ENCODE measurements at places on chromosomes 5 and 9.

GRCh38 chr5:1315709-1316587 lies 21.1 kb upstream of the TERT start:
- no peak for DNase-seq

DNA sequence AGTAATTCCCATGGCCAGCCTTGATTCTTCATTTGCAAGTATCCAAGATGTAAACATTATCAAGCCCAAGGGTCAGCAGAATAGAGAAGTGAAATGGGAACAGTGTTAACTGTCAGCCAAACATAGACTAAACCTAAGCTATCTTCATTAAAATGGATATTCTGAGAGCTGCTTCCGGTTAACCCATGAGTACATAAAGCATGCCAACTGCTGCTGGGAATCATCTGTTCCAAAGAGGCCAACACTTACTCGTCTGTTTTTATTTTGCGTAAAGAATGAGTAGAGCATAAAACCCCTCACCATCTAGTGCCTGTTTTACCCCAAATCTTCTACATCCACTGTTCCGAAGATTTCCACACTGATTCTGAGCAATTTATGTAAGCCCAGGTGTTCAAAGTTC lies 257.6 kb downstream of the GLIS3 start:
- no peak for DNase-seq

DNA sequence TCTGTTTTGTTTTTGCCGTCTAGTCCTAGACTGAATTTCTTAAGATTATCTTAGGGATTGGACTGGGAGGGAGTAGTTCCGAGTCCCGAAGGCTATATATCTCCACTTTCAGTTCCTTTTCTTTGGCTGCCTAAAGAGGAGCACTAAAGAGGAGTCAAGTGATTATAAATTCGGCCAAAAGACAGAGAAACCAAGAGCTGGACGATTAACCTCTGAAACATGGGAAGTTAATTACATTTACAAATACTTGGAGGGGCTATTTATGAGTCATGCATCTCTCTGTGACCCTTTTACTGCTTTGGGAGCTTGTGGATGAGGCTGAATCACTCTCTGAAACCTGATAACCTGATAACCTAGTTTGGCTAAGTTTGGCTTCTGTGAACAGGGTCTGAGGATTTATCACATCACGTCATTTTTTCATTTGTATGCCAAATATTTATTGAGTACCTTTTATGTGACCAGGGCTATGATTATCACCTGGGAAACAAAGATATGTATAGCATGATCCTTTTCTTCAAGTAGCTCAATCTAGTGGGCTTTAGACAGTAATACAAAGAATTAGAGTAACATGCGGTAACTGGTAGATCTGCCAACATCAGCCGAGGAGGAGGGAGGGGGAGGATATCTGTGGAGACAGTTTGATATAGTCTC lies 180.9 kb downstream of the CD180 start:
- peak; percentile 80 for DNase-seq

GRCh38 chr5:175606409-175606808 lies 51.5 kb upstream of the HRH2 start:
- no peak for DNase-seq

DNA sequence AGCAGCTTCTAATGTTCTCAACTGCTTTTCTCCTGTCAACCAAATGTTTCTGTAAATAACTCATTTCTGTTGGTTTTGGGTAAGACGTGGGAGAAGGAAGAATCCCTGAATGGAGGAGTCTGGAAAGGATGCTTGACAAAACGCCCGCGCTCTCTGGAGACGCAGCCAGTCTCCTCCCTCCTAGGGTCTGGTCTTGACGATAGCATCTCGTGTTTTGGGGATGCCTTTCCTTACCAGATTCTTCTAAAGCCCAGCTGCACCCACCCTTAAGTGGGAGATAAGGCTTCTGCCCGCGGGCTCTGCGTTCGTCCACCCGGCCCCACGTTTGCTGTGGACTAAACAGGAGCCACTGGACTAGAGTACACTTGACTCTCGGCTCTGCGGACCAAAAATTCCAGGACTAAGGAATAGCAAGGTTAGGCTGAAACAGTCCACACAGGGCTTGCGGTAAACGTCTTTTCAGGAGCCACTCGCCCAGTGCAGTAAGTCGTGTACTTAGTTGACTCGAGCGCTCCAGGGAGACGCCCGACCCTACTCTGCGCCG lies 491 bp upstream of the CTSL start:
- peak; percentile 77 for DNase-seq

- DNase-seq: no peak
Observed at GRCh38 chr5:179344431-179345182, 654 bp downstream of the ADAMTS2 start.

DNA sequence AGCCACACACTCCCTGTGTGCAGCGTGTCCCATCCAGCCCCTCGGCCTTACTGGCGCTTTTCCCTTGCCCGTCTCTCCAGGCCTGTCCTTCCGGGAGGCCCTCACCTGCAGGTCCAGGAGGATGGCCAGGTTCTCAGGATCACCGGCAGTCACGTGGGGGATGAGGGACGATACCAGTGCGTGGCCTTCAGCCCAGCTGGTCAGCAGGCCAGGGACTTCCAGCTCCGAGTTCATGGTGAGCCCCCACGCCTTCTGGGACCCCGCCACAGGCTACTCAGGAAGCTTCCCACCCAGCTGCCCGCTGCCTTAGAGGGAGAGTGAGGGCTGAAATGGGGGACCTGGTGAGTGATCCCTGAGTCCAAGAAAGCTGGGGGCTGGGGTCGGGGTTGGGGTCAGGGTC lies 85.8 kb downstream of the HMCN2 start:
- no peak for DNase-seq

GRCh38 chr5:132820162-132820754 lies 7.2 kb downstream of the SOWAHA start:
- peak; percentile 93 for DNase-seq

DNA sequence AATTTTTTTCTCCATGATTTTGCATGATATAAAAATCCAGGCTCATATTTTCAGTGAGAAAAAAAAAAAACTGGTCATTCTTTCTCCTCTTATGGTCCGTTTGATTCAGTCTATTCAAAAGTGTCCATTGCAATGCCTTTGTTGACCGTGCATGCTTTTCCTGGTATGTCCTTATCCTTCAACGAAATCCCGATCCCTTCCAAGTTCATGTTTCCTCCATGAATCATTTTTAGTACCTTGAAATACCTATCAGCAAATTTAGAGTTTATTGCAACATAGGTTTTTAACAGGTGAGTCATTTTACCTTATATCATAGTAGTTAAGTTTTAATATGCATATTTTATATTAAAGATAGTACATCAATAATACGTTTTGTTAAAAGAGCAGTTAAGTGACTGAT lies 773.8 kb upstream of the CHD1 start:
- DNase-seq: no peak

- no peak for DNase-seq
Observed at GRCh38 chr5:18491349-18491748, 857.1 kb downstream of the TAF11L14 start.

DNA sequence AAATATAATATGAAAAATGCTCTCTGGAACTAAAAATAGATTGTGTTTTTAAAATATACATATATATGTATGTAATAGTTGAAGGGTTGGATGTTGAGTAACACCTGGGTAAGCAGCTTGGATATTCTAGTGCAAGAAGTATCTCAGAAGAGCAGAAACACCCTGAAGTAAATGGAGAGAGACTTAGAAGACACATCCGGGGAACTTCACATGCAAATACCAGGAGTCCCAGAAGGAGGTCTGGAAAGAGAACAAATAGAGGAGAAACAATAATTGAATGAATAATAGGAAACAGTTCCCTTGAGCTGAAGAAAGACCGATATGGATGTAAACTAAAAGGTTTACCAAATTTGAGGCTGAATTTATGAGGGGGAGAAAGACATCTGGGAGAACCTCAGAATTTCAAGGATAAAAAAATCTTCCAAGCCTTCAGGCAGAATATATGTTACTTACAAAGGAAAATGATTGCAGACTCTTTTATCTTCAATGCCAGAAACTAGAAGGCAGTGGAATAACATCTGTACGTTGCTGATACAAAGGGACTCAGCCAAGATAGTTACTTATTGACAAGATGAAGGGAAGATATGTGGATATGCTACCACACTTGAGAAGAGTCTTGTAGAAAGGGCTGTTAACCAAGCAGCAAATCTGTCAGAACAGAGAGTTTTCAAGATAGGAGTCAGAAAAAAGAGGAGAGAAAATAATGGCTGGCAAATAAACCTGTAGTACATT lies 42.7 kb downstream of the HSDL2 start:
- DNase-seq: no peak

GRCh38 chr5:83551821-83552220 lies 80.3 kb downstream of the VCAN start:
- peak; percentile 77 for DNase-seq

GRCh38 chr5:88555674-88556073 lies 287.0 kb upstream of the TMEM161B start:
- no peak for DNase-seq

DNA sequence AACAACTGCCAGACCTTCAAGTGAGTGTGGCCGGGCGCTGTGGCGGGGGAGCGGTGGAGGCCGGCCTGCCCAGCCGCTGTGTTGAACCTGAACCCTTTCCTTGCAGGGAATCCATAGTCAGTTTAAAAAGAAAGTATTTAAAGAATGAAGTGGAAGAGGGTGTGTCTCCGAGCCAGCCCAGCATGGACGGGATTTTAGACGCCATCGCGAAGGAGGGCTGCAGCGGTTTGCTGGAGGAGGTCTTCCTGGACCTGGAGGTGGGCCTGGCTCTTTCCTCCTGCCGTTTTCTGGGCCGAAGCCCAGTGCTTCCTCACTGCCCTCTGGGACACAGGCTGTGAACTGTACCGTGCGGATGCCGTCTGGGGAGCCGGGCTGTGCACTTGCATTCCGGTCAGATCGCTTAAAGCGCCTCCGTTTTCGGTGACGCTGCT lies 19.1 kb downstream of the EXOC3 start:
- no peak for DNase-seq

DNA sequence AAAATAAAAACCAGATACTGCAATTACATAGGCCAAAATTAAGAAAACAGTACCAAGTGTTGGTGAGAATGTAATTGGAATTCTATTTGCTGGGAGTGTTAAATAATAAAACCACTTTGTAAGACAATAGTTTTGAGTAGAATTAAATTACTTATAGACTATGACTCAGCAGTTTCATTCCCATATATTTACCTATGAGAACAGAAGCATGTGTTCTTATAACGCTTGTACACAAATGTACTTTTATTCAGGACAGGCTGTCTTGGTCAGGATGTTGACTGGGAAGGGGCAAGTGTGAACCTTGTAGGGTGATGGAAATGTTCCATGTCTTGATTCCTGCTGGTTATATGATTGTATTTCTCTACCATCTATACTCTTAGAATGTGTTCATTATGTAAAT lies 56.3 kb downstream of the ERBIN start:
- DNase-seq: no peak

DNA sequence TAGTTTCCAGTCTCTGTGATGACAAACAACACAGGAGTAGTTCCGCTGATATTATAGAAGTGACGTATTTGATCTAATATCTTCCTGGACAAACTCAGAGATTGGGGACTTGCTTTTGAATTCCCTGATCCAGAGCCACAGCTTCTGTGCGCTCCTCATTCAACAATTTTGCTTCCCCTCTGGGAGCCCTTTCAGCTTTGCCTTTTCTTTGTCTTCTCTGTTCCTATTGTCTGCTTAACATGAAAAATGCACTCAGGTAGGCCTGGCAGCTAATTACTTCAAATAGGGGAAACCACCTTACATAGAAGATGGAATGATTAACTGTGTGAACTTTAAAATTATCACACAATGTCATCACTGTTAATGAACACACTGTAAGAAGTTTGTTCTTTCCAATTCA lies 192.9 kb downstream of the EPB41L4A start:
- DNase-seq: no peak

- no peak for DNase-seq
Observed at GRCh38 chr5:164651546-164652275, 1146.3 kb downstream of the MAT2B start.

DNA sequence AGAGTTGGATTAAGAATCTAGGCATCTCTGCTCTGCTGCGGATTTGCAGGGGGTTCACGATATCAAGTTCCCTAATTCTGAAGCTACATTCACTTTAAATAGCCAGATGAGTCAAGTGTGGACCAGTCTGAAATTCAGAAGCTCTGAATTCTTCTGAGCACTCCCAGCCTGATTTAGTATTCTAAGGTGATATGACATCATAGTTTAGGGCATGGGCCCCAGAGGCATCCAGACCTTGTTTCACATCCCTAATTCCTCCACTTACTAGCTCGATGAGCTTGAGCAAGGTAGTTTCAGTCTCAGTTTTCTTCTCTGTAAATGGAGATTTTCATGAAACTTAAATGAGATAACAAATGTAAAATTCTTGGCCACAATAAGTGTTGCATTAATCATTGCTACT lies 65.2 kb downstream of the TMEM167A start:
- DNase-seq: no peak

- no peak for DNase-seq
Observed at GRCh38 chr5:55636177-55636576, 75.9 kb downstream of the SLC38A9 start.

DNA sequence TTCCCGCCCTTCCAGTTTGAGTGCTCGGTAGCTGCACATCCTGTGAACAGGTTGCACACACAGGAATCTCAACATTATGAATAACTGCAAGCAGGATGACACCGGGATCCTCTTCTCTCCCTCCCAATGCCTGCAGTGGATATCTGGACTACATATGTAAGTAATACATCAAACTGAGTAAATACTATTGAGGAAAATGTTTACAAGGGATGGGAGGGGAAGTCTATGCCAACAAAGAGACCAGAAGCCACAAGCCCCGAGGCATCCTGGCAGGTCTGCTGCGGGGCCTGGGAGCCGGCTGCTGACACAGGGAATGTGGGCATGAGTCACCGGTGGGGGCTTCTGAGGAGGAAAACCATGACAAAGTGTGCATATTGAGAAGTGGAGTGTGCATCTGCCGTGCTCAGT lies 8.6 kb upstream of the ANKRD33B start:
- peak; percentile 92 for DNase-seq

GRCh38 chr9:20683351-20684034 lies 566 bp upstream of the FOCAD start:
- DNase-seq: peak; percentile 79

GRCh38 chr5:141705469-141705868 lies 23.4 kb upstream of the ARAP3 start:
- DNase-seq: no peak

DNA sequence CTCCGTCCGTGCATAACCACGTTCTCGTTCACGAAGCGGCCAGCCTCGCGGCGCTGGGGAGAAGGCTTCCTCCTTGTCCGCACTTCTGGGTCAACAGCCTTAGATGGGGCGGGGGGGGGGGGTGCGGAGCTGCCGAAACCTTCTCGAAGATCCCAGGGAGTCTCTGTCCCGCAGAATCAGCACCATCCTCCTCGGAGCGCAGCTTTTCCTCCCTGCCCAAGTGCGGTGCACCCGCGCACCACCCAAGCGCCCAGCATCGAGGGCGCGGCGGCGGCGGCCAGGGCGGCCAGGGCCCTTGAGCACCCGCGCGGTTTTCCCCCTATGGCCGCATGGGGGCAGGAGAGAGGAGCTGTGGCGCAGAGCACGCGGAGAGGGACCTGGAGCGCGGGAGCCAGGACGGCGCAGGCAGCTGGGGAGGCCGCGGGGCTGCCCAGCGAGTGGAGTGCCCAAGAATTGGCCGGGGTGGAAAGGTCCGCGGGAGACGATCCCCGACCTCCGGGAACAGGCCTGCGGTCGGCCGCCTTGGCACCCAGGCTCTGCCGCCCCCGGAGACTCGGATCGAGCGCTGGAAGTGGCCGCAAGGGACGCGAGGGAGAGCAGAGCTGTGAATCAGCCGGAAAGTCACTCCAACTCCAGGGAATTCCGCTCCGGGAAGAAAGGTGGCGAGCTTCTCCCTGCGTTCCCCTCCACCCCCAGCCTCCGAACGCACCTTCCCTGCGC lies 43.1 kb downstream of the TMEM174 start:
- peak; percentile 59 for DNase-seq
